Activated naive CD4-positive, alpha-beta T cell treated with anti-CD3 and anti-CD28 coated beads, Interleukin-2, amount 50 U/mL, for 72 hours (primary cell): ENCODE measurements at places on chromosomes 1 and 21.
A peak's percentile ranks its signal among the peaks of the same experiment; 100 is the strongest.

DNA sequence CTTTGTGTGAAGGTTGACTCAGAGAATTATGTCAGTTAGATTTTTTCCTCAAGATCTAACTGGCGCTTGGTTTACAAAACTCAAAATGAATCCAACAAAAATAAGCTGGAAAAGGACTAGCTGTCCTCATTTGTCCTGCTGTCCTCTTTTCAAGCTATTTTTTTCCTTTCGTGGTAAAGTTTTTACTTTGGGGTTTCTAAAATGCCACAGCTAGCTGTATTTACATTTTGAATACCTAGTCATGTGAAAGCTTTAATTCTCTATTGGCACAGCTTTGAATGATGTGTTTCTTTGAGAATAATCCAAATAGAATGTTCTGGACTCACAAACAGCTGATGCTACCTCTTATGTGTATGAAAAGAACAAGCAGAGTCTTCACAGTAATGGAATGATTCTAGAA, 673.6 kb upstream of the NR5A2 start:
- DNase-seq = no peak

DNA sequence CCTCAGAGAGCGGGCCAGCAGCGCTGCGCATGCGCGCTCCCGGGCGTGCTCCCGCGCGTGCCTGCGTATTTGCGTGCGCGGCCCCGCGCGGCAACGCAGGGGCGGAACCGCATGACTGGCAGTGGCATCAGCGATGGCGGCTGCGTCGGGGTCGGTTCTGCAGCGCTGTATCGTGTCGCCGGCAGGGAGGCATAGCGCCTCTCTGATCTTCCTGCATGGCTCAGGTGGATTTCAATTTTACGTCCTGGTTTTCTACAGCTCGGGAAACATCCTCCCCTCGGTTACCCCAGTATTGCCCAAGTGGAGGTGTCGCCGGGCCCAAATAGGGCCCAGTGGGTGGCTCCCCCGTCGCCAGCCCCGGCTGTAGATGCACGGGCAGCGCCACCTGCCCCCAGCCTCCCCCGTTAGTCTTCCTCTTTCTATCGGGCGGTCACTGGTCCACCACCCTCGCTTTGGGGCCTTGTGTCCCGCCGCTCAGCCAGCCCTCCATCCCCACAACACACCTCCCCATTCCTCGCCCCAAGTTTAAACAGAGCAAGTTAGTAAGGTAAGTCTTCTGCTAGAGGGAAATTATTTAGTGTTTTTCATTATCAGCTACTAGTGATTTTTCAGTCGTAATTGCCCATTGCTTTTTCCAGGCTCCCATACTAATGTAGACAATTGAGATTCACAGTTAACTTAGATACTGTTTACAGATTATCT, at the start of gene LYPLAL1:
Gene LYPLAL1, plus strand, starts transcription at position 121 of the 702 bp plus-strand sequence. Its CDS starts 13 bp downstream, at position 134.
- DNase-seq = peak; percentile 84

- no peak for DNase-seq
Measured at GRCh38 chr1:206581571-206581981, 30.7 kb downstream of the EIF2D start.

DNA sequence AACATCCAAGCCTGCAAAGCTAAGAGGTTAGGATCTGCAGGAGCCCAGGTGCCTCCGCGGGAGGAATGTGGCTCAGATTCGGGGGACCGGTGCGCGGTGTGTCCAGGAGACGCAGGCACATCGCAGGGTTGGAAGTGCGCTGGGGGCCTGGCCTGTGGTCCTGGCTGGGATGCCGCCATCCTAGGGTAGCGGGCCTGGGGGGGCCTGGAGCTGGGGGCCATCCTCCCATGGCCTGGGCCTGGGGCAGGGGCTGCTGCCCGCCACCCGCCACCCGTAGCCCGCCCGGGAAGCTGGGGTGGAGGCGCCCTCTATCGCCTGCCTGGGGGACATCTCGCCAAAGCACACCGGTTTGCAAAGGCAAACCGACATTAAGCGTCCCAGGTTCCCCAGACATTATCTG, 170.6 kb upstream of the ARHGEF16 start:
- no peak for DNase-seq

- peak; percentile 62 for DNase-seq
Measured at GRCh38 chr1:15249081-15249480, 2.1 kb downstream of the FHAD1 start.

DNA sequence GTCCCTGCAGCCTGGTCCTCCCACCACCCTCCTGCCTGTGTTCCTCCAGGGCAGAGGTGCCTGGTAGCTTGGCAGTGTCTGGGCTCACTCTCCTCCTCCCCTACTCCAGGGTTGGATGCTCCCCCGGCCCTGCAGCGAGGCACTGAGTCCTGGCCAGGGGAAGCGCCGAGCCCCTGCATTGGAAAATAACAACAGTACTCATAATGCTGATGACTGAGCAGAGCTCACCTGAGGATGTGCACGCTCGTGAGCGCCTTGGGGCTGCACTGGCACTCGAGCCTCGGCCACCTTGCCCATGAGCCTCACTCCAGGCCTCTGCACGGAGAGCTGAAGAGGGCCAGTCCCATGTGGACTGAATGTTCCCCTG, 6.0 kb upstream of the ACTRT2 start:
- DNase-seq = no peak

DNA sequence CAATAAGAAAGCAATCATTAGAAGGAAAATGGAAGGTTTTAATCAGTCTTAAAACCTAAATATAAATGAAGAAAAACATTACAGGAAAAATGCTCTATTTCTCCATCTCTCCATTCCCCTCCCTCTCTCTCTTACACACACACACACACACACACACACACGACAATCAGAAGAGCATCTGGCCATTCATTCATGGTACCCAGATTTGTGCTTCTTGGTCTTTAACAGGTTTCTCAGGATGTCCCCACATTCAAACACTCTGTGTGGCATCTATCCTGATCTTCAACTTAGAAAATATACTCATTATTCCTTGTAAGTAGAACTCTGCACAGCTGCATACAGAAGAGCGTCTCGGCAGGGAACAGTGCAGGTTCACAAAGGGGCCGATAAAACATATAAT, 779 bp downstream of the LRRC40 start:
- DNase-seq = no peak

- DNase-seq = no peak
Measured at GRCh38 chr1:84771895-84772294, 81.6 kb upstream of the SSX2IP start.
